Hematopoietic multipotent progenitor cell (in vitro differentiated cells): ENCODE measurements at places on chromosomes 5 and 9. TPM values are rescaled to one million over a fixed set of nuclear protein-coding genes. Genes with fewer than 3 reads are reported as not detected.

The ZNF883 gene
- 1.1 TPM for total RNA-seq

GRCh38 chr9:136543830-136544547 lies 1.9 kb downstream of the NOTCH1 start:
- no peak for DNase-seq

DNA sequence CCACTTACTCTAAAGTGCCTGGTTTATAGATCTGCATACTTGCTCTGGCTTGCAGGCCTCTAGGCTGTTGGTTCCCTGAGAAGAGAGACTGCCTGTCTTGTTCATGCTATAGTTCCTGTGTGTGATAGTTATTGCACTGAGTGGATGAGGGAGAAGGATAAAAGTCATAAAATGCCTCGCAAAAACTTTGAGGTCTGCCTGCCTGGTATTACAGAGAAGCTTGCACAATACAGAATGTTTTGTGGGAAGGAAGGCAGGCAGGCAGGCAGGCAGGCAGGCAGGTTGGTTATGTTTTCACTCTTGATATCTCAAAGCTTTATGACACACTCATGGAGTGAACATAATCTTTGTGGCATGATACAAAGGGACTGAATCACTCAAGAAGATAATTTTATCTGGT lies 287.1 kb downstream of the SLIT3 start:
- DNase-seq: no peak

GRCh38 chr9:75491533-75491932 lies 398.9 kb upstream of the PCSK5 start:
- no peak for DNase-seq

- no peak for DNase-seq
These were observed 179.1 kb downstream of the CWC27 start for GRCh38 chr5:64947801-64948200.

- no peak for DNase-seq
These were observed 22.7 kb downstream of the AGXT2 start for GRCh38 chr5:35024911-35025510.

The CD74 gene
- 2,842 TPM for total RNA-seq

The PITX1 gene
- under 0.01 TPM for total RNA-seq

The ERBIN gene
- 19.4 TPM for total RNA-seq

DNA sequence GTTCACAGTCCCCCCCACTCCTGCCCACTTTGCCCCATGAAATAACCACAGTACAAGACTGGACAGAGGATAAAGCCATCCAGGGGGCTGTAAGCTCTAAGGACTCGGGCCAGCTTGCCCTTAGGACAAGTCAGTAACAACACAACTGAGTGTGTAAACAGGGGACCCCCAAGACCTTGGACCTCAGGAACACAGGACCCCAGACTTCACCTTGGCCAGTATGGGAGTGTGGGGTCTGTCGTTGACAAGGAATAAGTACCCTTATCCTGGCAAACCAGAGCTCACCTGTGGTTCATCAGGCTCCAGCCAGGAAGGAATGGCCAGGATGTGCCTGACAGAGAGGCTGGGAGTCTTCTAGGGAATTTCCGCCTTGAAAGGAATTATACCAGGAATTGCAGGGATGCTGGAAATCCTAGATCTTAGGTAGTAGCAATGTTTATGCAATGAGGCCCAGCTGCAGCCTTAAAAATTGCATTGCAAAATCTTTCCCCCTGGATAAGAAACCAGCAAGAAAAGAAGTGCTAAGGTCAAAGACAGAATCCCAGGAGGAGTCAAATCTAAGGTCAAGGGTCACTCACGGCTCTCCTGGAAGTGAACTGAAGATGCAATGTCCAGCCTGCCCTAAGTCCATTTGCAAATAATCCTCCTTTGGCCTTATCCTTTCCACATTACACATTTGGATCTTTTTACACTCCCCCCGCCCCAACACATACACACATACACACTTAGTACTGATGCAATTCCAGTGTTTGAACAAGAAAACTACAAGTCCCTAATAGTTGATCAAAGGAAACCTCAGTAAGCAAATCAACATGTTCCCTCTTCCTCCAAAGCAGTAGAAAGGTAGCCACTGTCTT lies 27.3 kb upstream of the TDRD7 start:
- DNase-seq: no peak

- no peak for DNase-seq
These were observed 23.4 kb upstream of the PAM start for GRCh38 chr5:102731693-102732092.

The ADGRV1 gene
- total RNA-seq: 0.27 TPM

- no peak for DNase-seq
These were observed 88.8 kb downstream of the SREK1 start for GRCh38 chr5:66232706-66233445.

- no peak for DNase-seq
These were observed 56.7 kb upstream of the EQTN start for GRCh38 chr9:27353474-27354229.

DNA sequence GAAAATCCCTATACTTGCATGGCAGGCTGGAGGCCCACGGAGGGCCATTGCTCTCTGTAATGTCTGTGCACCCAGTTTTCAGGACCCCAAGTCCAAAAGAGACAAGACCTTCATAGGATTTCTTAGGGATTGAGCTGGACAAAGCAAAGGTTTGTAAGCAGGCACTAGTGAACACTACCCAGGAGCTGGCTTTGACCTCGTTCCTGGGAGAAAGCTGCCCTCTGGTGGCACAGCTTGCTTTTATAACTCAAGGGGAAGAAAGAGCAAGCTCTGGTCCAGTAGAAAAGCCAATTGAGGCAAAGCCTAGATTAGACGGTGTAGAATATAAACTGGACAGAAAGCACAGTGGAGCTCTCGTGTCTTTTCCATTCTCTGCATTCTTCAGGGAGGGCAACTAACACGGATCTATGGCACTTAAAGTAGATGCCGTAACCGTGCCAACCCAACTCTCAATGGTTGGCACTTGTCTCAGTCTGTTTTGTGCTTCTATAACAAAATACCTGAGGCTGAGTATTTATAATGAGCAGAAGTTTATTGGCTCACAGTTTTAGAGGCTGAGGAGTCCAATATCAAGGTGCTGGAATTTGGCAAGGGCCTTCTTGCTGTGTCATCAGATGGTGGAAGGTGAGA lies 7.9 kb downstream of the GABRP start:
- DNase-seq: peak; percentile 52

The PRDM9 gene
- under 0.01 TPM for total RNA-seq

GRCh38 chr9:87610200-87611155 lies 112.8 kb downstream of the DAPK1 start:
- no peak for DNase-seq

The ZNF367 gene
- total RNA-seq: 3.8 TPM

DNA sequence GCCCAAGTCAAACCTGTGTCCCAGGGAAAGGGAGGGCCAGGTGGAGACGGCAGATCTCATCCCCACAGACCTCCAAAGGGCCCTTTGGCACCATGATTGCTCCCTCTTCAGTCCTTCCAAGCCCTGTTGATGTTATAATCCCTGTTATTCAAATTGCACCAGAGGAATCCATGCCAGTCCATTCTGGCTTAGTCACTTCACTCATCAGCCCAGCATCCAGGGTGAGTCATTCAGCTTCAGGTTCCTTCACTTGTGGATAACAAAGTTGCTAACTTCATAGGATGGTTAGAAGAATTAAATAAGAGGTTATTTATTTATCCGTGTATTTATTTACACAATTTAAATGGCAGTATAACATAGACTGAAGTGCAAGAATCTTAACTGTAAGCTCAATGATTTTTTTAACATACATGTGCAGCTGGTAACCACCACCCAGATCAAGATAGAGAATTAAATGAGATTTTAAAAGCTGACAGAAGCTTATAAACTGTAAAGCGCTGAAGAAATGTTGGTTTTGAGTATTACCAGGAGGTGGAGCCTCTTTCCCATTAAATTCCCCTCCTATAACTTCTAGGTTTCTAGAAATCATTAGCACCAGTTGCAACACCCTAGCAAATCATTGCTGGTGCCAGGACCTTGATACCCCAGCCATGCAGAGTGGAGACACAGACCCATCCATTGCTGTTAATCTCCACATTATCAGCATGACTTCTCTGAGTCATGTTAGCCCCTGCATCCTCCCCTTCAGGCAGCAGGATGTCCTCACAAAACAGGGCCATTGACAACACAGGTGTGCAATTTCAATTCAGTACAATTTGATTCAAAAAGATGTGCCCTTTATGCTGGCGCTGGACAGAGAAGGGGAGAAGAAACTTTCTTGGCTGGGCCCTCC lies 77.4 kb downstream of the SEC61B start:
- no peak for DNase-seq

GRCh38 chr5:156087577-156088110 lies 239.3 kb upstream of the SGCD start:
- DNase-seq: no peak

The ZNF366 gene
- total RNA-seq: under 0.01 TPM

The OGN gene
- total RNA-seq: under 0.01 TPM

The TLX3 gene
- total RNA-seq: not detected

The FAM153A gene
- 0.27 TPM for total RNA-seq

- DNase-seq: no peak
These were observed 204.9 kb downstream of the SMARCA2 start for GRCh38 chr9:2220036-2220435.

- no peak for DNase-seq
These were observed 261.6 kb downstream of the PLK2 start for GRCh38 chr5:58198330-58198729.

GRCh38 chr5:19547640-19548039 lies 440.4 kb downstream of the CDH18 start:
- peak; percentile 41 for DNase-seq

The FGF10 gene
- not detected for total RNA-seq

The SLC31A2 gene
- 15.1 TPM for total RNA-seq

GRCh38 chr9:133978226-133978898 lies 13.8 kb downstream of the VAV2 start:
- no peak for DNase-seq

The MZB1 gene
- total RNA-seq: 90.8 TPM

DNA sequence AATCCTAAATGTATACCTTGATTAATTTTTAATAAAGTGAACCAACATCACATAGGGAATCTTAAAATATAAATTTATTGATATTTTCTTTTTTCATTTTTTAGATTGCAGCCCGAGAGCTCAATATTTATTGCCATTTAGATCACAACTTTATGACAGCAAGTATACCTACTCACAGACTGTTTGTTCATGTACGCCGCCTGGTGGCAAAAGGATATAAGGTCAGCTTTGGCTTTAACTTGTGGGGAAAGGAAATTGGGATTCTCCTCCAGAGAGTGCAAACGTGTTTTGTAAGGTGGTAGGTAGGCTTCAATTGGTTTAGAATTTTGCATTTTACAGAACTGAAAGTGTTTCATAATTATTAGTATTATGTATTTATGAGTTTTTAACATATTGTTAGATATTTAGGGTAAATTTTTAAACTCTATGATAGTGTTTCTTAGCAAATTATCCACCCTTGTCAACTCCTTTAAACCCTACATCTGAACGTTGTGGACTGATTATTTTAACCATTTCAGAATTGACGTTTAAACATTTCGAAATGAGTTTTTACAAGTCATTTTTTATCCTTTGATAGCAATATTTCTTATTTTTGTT lies 17.5 kb upstream of the DHFR start:
- DNase-seq: peak; percentile 84

DNA sequence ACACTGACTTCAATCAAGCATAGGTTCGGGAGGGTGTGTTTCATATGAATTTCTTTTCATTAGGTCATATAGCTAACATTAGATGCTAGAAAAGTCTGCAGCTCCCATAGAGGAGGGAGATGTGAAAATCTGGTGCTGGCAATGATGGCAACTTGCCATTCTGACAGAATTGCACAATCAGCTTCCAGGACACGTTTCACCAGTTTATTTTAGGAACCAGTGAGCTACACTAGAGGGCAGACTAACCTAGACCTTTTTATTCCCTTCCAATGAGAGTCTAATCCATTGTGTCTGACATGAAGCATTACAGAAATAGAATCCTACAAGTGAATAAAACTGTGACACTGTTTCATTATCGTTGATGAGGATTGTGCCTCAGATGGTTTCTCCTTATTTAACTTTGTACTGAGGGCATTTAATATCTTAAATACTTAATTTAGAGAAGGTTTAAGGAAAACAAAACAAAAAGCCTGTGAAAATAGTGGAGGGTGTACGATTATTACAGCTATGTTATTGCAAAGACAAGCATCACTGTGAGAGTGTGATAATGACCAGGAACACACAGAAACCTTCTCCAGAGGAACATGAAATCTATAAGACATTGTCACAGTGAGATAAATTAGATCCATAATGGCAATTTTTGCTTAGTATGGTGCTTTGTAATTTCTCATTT lies 363.3 kb upstream of the RPS23 start:
- DNase-seq: peak; percentile 69
